ENCODE measurements at places on chromosomes 2 and 18. TPM values are rescaled to one million over a fixed set of nuclear protein-coding genes. Genes with fewer than 3 reads are reported as not detected.

DNA sequence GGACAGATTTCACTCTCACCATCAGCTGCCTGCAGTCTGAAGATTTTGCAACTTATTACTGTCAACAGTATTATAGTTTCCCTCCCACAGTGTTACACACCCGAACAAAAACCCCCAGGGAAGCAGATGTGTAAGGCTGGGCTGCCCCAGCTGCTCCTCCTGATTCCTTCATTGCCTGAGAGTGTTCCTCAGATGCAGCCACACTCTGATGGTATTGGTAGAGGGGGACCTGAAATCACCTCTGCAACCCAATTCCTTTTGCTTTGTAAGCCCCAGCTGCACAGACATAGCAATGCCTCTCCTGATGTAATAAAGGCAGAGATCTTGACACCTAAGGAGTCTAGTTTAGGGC is 1529.8 kb downstream of the RPIA start:
- DNase-seq, result no peak

DNA sequence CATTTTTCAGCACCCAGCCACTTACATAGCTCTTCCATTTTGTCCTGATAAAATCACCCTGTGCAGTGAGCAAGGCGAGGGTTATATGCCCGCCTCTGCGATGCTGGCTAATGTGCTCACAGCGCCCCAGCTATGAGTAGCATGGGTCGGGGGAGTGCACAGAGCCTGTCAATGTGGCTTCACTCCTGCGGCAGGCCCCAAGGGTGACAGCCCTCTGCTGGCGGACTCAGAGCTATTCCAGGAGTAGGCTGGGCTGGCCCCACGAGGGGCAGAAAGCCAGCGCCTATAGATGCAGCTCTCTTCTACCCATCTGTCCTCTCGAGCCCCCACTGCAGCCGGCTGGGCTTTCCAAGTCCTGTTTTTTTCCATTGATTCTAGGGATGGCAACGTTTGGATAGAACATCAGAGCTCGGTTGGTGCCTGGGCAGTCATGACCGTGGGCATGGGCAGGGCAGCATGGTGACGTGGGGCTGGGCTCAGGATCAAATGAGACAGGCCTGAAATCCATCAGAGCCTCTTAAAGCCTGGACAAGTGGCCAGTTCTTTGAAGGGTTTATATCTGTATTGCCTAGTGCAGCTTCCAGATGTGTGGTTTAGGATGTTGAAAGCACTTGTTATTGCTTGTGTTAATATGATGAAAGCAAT is 134.7 kb downstream of the MCFD2 start:
- peak; percentile 57 for DNase-seq

DNA sequence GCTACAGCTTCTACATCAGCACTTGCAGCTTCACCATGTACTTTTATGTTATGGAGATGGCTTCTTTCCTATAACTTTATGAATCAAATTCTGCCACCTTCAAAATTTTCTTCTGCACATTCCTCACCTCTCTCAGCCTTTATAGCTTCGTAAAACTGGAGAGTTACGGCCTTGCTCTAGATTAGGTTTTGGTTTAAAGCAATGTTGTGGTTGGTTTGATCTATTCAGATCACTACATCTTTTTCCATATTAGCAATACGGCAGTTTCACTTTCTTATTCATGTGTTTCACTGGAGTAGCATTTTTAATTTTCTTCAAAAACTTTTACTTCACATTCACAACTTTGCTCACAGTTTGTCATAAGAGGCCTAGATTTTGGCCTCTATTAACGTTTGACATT is 242.9 kb upstream of the GYPC start:
- DNase-seq, result no peak

- DNase-seq, result no peak
These were observed 16.6 kb upstream of the PIK3C3 start for GRCh38 chr18:41938445-41938844.

GRCh38 chr2:200695601-200696000 is 109.8 kb downstream of the AOX1 start:
- no peak for DNase-seq

DNA sequence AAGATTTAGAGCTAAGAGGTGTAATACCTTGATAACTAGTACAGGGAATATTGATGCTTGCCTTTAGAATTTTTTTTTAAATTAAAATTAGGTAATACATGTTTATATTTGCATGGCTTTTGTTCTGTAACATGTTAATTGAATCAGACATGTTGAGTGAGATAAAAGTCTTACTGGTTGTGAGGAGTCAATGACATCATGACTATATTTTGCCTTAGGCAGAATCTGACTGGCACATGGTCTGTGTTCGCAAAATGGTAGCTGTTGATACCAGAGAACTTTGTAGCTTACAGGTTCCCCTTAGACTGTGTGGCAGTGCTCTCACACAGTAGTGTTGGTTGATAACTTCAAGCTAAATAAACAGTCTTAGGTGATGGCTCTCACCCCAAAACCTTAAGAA is 199.7 kb downstream of the PTPRM start:
- DNase-seq, result no peak

GRCh38 chr2:9939587-9940485 is 11.7 kb upstream of the GRHL1 start:
- DNase-seq, result no peak

DNA sequence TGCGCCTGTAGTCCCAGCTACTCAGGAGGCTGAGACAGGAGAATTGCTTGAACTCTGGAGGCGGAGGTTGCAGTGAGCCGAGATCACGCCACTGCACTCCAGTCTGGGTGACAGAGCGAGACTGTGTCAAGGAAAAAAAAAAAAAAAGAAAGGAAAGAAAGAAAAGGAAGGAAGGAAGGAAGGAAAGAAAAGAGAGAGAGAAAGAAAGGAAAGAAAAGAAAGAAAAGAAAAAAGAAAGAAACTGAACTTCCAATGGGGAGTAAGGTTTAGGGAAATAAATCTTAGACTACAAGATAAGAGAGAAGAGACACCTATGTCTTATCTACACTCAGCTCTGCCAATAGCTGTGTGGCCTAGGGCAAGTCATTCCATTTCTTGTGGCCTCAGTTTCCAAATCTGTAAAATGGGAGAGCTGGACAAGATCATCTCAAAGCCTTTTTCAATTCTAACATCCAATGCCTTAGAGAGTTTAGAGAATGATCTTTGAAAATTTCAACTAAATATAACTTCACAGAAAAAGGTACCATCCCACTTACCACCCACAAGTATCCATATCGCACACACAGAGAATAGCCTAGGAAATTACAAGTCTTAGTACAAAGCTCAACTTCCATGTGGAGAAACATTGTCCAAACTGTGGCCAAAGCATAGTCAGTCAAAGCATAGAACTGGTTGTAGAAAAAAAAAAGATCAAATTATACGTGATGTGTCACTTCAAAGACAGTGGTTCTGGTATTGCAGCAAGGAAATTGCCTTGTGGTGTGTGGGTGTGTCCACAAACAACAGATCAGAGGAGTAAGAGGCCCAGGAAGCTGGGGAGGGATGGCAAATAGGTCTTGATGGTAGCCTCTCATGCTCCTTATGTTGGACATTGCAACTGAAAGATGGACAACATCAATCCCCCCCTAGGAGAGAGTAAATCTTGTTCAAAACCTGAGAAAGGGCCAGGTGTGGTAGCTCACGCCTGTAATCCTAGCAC is 42.4 kb downstream of the SLC14A2 start:
- DNase-seq, result no peak

DNA sequence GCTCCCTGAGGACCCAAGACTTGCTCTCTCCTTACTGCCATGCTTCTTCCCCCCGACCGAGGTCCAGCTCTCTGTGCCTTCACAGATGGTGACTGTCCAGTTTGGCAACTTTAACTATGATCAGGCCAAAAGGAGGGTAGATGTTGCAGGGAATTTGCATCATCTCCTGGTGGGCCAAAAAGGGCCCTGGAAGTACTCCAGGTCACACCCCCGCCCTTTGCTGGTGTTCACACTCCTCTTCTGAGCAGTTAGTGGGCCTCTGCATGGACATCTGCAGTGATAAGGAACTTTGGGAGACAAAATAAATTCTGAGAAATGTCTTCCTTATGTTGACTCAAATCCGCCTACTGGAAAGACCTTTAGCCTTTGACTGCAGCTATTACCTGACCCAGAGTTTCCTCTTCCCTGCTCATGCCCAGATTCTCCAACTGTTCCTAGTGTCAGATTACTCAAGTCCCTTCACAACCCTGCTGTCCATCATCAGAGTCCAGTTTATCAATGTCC is 234.4 kb downstream of the LOXHD1 start:
- no peak for DNase-seq

GRCh38 chr2:138572318-138572717 is 70.7 kb downstream of the SPOPL start:
- no peak for DNase-seq

- DNase-seq, result no peak
These were observed 1.2 kb upstream of the CYP20A1 start for GRCh38 chr2:203237346-203238238.

- DNase-seq, result no peak
These were observed 59.5 kb downstream of the TTN start for GRCh38 chr2:178747767-178748166.

- DNase-seq, result no peak
These were observed 28.0 kb downstream of the SERPINB11 start for GRCh38 chr18:63730773-63731172.

GRCh38 chr2:406876-407275 is 119.0 kb upstream of the ALKAL2 start:
- no peak for DNase-seq

DNA sequence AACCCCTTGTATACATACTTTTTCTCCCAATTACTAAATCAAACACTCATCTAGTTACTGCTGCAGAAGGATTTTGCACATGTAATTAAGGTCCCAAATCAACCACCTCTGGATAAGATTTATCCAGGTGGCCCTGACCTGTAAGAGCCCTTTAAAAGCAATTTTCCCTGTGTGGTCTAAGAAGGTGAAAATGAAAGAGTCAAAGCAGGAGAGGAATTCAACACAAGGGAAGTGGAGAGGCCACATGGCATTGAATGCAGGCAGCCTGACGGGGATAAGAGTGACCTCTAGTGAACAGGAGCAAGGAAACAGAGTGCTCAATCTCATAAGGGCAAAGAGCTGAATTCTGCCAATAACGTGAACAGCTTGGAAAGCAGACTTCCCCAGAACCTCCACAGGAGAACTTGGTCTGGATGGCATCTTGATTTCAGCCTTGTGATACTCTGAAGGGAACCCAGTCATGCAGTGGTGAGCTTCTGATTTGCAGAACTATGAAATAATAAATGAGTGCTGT is 27.2 kb downstream of the PPP3R1 start:
- DNase-seq, result no peak

DNA sequence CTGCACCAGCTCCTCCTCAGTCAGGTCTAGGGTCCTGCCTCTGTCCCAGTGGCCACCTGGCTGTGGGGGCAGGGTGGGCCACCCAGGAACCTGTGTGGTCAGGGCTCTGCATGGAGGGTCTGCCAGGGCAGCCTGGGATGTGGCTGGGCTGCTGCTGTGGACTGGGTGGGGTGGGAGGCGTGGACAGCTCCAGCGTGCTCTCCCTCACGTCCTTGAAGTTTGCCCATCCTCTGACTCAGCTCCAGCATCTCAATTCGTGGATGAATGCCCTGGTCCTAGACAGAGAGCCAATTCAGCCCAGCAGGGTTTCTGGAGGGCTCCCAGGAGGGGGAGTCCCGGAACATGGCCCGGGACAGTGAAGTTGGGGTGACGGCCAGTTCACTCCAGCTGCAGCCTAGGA is 64.3 kb upstream of the EPAS1 start:
- no peak for DNase-seq

- DNase-seq, result no peak
These were observed 114.2 kb downstream of the FHOD3 start for GRCh38 chr18:36411745-36412168.

- no peak for DNase-seq
These were observed 90.2 kb downstream of the NCK2 start for GRCh38 chr2:105834931-105835330.

GRCh38 chr2:188032306-188032705 is 259.4 kb upstream of the GULP1 start:
- DNase-seq, result no peak

- no peak for DNase-seq
These were observed 80.0 kb downstream of the AOX1 start for GRCh38 chr2:200665626-200666453.

SNTG2 gene
- total RNA-seq, result 3.2 TPM

SP140L gene
- 21.6 TPM for total RNA-seq

LRRC30 gene
- total RNA-seq, result not detected

GGCX gene
- total RNA-seq, result 29.4 TPM

CRYGC gene
- total RNA-seq, result not detected

CAPN14 gene
- total RNA-seq, result 0.14 TPM

DQX1 gene
- total RNA-seq, result not detected

Data from uterus (tissue), 4 donors.